ENCODE measurements at places on chromosomes 3 and 15.

- DNase-seq, result no peak
These were observed 17.1 kb downstream of the CCDC13 start for GRCh38 chr3:42755681-42756578.

- DNase-seq, result no peak
These were observed 60.6 kb downstream of the SLC6A11 start for GRCh38 chr3:10876661-10877060.

DNA sequence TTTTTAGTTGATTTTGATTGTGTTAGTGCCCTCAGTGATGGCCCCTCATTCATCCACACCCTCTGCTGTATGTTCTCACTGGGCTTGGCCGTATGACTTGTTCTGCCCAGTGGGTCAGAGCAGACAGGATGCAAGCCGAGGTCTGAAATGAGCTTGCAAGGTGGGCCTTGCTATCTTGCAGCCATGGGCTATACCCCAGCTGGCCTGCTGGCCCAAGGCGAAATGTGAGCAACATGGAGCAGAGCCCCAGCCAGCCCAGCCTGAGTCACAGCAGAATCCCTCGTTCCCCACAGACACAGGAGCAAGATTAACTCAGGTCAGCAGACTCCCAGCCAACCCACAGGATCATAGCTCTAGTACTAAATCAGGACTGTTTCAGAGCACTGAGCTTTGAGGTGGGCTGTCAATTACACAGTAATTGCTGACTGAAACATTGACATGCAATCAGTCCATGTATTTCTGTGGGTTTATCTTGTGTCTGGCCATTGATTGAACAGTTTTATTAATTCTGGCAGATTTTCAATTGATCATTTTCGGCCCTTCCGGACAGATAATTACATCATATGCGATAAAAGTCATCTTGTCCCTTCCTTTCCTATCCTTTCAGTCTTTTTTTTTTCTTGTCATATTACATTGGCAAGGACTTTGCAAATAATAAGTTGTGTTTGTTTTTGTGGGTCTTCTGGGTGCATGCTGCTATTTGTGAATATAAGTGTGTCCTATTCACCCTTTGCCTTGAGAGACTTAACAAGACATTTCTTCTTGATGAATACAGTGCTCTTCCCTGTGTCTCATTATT lies 27.1 kb downstream of the KLF15 start:
- no peak for DNase-seq

GRCh38 chr15:50786871-50787270 lies 21.4 kb upstream of the SPPL2A start:
- peak; percentile 12 for DNase-seq

Data from fibroblast of skin of abdomen (primary cell).